ENCODE measurements at places on chromosomes 5 and 9.

DNA sequence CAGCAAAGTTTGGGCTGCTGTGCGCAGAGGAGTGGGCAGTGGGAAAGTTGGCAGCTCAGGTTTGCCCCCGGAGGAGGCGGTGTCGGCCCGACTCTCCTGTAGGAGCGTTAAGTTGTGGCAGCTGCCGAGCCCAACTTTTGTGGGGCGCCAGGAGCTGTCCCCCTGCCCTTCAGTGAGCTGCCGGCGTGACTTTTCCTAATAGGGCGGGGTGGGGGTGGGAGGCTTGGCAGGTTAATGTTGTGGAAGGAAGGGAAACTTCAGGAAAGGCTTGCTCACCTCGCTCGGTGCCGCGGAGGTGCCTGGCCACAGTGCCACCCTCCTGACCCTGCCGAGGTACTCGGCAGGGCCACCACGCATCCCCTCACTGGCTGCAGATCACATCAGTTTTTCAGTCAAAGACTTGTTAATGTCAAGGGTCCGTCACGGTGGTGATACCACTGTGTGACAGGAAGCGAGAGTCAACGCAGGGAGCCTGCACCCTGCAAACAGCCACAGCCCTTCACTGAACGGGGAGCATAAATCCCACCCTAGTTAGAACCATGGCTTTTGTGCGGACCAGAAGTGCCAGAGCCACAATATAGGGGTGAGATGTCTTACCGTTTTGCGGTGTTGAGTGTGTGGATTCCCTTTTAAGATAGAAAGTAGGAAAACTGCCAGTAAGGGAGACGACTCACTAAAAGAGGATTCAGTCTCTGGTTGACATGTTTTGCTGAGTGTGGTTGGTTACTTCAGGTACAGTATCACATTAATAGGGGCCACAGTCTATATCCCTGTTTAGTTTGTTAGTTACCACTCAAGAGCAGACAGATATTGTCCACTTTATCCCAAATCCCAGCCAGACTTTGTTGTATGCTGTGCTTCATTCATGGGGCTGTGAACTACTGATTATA, 796 bp downstream of the LNPEP start:
- peak; percentile 60 for DNase-seq

- DNase-seq: peak; percentile 66
These were observed at the start of gene CXCL14 for GRCh38 chr5:135578685-135579341. CXCL14 (minus strand) TSS chr5:135578991; CDS start chr5:135578778, 213 bp downstream.

DNA sequence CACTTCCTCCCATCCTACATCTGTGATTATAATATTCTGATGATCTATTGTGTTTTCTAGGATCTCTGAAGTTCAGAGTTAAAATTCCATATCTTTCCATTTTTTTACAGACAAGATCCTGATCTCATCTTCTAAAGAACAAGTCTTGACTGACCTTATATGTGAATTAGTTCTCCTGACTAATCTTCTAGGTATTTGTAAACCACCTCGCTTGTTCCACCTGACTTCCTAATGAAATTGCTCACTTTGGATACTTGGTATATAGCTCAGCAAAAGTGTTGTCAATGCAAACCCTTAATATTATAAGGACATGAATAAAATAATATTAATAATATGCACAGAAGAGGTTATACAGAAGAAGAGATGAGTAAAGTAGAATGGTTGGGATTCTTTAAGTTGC, 68.2 kb upstream of the NR4A3 start:
- DNase-seq: no peak

DNA sequence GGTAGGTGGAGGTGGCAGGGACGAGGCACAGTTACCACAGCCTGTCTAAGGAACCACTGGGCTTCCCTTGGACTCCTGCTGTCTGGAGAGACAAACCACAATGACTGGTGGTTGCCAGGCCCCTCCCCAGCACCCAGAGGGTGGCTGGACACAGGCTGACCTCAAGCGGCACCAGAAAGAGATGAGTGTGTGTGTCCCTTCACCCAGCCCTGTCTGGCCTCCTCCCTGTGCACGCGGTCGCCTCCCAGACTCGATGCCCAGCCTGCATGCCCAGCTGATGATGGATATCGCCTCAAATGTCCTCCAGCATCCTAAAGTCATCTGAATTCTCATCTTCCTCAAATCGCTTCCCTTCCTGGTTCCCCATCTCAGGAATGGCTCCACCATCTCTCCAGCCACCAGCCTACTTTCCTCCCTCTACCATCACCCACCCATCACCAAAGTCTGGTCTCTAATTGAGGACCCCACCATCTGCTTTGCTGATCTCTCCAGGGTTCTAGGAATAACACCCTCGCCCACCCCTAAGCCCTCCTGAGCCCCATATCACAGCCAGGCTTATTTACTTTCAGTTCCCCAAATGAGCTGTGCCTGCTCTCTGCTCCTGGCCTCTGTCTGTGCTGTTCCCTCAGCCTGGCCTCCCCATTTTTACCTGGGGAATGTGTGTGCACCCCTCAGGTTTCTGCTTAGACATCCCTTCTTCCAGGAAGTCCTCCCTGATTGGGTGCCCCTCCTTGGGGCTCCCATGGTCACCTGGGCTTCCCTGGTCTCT, 52.5 kb upstream of the GGTA1 start:
- no peak for DNase-seq

DNA sequence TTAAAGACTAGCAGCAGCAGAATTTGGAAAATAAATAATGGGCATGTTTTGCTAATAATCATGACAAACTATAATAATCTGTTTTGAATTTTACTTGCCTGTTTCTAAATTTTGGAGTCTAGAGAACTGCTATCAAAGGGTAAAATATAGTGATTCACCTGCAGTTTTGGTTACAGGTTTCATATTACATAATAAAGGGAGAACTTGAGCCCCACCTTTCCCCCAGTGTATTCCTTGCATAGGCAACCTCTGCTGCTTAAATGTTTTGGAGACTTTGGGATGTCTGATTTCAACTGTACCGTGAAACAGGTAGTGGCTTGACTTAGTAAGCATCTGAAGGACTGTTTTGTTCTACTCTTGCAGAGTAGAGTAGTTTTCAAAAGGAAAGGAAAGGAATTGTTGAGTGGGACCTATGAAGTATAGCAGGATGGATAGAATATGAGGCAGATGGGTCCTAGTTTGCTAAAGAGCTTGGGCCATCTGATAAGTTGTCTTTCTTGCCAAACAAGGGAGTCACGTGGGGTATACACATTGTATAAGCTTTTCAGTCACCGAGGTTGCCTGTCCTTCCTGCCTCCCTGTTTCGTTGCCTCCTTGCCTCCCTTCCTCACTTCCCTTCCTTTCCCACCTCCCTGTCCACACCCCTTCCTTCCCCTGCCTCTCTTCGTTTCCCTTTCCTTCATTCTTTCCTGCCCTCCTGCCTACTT, 19.1 kb downstream of the CREBRF start:
- no peak for DNase-seq

DNA sequence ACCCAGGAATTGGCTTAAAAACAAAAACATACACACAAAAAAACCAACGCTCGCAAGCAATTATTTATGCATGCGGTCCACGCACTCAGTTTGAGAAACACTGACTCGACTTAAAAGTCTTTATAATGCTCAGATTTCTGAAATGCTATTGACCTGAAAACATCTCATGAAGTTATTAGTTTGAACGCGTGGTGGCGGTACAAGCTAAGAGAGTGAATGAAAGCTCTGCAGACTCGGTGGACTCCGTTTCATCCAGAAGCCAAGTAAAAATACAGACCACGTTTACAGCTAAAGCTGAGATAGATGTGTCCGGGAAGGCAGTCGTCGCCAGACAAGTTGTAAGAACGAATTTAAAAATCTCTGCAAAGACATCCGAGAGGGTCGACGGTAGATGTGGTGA, at the start of gene PCDHB6:
PCDHB6 (plus strand) TSS at position 246 of the 400 bp plus-strand sequence. CDS start 201 bp downstream, outside the sequence.
- no peak for DNase-seq

DNA sequence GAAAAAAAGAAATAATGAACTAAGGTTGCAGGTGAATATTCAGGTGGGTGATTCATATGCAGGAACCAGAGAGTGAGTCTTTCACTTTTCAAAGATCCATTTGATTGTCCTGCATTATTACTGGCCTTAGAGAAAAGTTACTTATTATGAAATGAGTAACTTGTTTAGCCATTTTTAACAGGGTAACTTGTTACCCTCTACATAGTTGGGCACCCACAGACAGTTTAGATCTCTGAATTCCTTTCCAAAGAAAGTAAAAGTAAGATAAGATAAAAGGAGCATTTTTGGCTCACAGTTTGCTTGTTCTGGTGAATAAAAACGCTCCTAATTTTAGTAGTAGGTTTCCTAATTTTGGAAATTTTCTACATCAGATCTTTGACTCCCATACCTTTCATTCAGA, 54.1 kb upstream of the DAB2 start:
- DNase-seq: no peak

DNA sequence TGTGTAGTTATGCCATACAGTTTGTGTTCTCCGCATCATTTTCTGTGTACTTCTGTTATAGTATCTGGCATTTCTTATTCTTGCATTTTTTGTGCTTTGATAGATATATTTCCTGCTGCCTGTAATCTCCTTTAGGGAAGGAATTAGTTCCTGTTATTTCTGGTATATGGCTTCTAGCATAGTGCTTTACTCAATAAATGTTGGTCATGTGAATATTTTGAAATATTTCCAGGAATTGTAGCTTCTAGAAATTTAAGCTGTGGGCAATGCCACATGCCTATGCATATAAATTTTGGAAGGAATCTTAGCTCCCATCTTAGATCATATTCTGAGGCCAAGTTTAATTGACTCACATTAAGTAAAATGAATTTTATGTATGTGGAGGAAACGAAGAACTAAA, 11.5 kb upstream of the PRRC1 start:
- no peak for DNase-seq

- no peak for DNase-seq
These were observed 60.6 kb downstream of the DRD1 start for GRCh38 chr5:175383350-175383749.

- no peak for DNase-seq
These were observed 261.2 kb upstream of the FAM174A start for GRCh38 chr5:100273846-100274580.

DNA sequence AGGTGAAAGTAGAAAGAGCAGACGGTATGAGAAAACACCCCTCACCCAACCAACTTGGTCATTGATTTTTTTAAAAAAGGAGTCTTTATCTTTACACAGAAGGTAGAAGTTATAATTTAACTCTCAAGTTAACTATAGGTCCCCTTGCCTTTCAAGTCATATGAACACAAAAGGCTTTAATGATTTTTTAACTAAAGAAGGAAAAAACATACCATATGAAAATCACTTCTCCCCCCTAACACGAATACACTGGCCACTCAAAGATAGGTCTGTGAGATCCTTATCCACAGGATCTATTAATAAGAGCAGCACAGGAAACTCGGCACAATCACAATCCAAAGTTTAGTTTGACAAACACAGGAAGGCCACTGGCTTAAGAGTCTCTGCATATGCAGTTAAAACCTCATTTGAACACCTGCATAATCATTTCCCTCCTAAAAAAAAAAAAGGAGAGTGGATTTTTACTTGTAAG, 138.0 kb downstream of the ENC1 start:
- no peak for DNase-seq

GRCh38 chr9:132023419-132024180, 56.1 kb downstream of the MED27 start:
- DNase-seq: no peak

DNA sequence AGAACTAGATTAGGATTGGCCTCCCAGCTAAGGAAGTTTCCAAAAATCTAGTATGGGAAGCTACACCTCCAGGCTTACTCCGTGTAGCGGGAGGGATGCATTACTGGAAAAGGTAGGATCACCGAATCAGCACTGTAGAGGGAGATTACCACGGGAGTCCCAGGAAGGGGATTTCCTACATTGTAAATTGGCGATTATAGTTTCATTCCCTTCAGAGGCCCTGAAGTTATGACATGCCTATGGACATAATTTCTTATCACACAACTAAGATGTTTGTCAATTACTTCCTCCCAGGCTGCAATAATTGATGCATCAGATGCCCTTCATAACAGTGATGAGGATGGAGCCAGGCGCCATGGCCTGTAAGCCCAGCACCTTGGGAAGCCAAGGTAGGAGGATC, 71.2 kb upstream of the NR4A3 start:
- no peak for DNase-seq

DNA sequence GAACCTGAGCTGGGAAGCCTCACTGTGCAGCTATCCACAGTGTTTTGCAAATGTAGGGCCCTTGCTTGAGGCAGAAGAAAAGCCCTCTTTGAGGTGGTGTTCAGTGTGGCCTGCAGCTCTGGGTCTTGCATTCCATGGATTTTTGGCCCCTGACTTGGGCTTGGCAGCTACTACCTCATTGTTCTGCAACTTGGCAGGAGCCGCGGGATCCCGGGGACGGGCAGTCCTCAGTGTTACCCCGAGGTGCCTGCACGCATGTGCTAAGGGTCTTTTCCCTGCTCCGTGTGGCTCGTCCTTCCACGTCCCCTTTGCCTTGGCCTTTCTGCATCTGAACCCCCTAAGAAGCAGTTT, 39.8 kb downstream of the NEK6 start:
- no peak for DNase-seq

DNA sequence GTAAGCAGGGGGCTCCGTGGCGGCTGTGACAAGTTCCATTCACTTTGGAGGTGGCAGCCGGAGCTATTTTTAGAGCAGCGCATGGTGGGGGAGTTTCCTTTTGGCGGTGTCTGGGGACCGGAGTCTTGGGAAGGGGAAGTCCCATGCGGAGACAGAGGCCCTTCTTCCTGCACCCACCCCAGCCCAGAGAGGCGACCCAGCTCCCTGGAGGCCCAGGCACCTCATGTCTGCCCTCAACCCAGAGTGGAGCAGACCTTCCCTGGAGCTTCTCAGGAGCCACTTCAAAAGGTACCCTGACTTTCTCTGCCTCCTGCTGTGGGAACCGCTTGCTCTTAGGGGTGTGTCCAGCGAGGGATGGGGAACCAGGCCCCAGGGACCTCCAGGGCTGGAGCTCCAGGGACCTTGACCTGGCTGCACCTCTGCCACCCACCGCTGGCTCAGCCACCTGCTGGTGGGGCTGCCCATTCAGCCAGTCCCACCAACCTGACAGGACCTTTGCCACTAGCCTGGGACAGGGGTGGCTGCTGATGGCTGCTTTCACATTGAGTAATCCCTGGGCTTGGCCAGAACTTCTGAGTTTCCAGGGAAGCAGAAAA, 34.1 kb downstream of the NEK6 start:
- DNase-seq: no peak

- DNase-seq: no peak
These were observed 119.8 kb downstream of the PRDM6 start for GRCh38 chr5:123208668-123209501.

- peak; percentile 34 for DNase-seq
These were observed 33.6 kb downstream of the ERMP1 start for GRCh38 chr9:5799314-5799713.

GRCh38 chr5:93305984-93306383, 275.0 kb downstream of the NR2F1-AS1 start:
- DNase-seq: no peak

All from D341Med (cell line).